ENCODE measurements at places on chromosomes 3 and 15.

DNA sequence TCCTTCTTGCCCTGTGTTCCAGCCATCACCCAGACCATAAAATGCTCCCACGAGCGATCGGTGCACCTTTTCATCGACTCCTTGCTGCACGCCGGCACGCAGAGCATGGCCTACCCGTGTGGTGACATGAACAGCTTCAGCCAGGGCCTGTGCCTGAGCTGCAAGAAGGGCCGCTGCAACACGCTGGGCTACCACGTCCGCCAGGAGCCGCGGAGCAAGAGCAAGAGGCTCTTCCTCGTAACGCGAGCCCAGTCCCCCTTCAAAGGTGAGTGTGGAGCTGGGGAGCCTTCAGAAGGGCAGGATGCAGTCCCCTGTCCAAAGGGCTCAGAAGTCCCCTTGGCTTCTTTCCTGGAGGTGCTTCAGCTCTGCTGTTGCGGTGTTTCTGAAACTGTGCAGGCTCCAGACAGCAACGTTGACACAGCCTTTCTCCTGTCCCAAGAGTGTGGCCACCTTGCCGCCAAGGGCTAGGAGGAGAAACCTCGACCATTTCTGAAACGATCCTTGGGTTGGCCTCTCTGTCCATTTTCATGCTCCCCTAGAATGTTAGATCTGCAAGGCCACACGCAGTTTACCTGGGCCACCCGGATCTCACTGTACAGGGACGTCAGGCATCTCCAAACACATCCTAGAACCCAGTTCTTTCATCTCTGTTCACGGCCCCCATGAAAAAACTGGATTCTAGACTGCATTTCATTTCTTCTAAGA, 116.7 kb downstream of the LIPC start:
- no peak for DNase-seq

DNA sequence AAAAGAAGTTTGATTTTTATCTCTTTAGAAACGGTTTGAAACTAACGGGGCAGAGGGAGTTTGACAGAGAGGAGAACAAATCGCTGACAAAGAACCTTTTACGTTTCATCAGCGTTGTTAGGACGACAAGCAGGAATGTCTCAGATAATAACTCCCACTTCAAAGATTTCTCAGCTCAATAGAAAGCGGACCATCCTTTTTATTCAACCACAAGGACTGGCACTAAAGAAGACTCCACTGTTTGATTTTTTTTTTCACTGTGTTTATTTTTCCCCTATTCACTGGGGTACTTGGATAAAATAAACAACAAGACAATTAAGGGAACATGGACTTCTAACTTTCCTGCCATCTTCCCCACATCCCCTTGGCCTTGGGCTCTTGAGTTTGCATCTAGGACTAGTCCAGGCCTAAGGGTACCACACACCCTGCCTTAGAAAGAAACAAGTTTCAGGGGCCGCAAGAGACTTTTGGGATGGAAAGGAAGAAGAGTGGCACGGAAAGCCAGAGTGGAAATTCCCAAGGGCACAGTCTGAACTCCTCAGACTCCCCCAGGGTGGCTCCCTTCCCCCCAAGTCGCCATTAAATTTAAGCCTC, 19.0 kb downstream of the ZIC4 start:
- no peak for DNase-seq

DNA sequence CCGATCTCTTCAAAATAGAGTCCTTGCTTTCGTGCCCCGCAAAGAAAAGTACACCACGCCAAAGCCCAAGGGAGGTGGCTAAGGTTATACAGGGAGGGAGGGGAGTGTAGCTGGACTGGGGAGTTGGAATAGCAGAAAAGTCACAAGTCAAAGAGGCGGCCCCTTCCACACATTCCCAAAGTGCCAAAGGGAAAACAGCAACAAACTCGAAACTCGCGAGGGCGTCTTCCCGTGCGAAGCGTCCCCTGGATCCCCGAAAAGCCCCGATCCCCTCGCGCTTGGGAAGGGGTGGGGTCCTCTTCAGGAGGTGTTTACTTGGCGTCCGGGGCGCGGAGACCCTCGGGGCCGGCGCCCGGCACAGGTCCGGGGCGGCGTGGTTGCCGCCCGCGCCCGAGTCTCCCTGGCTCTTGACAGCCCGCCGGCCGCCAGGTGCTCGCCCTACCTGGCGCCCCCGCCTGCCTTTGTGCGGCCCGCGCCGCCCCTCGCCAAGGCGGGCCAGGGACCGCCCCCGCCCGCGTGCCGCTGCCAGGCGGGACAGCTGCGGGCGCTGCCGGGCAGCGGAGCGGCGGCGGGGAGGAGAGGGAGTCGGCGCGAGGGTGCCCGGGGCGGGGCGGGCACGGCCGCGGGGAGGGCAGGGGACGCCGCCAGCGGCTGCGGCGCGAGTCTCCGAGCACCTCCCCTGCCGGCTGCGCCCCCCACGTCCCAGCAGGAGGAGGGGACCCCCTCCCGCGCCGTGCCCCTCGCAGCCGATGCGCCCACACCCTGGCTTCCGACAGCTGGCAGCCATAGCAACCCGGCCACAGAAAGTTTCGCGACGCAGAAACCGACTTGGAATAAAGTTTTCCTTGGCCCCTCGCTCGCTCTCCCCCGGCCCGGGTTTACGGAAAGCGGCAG, 966 bp downstream of the MYO1E start:
- peak; percentile 48 for DNase-seq

- DNase-seq, result no peak
Measured at GRCh38 chr3:124635169-124635539, 95.1 kb upstream of the UMPS start.

DNA sequence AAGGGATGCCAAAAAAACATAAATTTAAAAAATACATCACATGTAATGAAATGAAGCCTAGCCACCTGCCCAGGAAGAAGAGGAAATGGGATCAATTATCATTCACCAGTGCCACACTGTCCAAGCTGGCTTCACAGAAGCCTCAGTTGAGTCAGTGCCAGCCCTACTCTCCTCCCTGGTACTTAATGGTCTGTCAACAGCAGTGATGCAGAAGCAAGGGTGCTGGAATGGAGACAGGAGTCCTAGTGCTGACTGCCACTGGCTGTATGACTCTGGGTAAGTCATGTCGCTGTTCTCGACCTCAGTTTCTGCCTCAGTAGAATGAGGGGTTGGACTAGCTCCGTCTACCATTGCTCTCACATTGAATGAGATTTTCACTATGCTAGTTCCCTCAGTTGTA, 78.5 kb upstream of the LARS2 start:
- DNase-seq, result no peak

DNA sequence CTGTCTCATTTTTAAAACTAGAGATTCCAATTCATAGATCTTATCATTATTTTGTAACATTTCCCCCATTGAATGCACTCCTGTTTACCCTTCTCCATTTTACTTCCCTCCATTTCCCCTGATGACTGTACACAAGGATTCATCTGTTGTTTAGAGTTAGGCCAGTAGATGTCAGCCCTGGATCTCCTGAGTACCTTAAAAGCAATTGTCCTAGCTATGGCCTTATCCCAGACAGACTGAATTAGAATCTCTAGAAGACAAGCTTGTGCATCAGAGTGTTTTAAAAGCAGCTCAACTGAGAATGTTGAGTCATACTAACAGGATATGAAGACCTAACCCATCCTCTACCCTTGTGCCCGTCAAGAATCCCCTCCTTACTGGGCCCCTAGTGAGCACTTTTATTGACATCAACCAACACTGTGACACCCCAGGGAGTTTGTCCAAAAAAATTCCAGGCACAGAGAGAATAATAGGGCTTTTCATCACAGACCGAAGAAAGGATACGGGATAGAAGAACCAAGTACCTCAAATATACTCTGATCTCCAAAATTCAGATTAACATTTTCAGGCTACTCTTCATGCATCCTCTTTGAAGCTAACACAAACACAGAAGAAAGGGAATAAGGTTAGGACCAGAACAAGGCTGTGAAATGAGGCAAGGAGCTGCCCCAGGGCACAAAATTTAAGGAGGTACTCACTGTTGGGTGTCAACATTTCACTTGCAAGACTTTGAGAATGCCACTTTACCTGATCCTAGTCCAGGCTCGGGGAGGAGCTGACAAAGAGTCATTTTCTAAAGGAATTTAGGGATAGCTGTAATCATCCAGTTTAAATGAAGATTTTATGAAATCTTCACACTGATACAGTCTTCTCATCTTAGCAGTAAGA, 17.1 kb downstream of the ZBED2 start:
- peak; percentile 52 for DNase-seq

DNA sequence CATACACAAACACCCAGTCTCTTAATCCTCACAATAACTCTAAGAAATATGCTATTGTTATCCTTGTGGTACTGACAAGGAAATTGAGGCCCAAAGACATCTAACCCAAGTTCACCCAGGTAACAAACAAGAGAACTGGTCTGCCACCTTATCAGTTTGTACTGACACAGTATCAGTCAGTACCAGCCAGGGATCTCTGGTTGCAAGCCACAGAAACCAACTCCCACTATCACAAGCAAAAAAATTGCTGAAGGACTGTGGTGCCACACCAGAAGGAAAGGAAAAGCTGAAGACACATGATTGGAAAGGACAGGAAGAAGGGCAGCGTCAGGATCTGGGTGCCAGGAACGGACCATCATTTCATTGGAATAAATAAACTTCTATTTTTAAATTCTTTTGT, 63.8 kb upstream of the GLCE start:
- no peak for DNase-seq

DNA sequence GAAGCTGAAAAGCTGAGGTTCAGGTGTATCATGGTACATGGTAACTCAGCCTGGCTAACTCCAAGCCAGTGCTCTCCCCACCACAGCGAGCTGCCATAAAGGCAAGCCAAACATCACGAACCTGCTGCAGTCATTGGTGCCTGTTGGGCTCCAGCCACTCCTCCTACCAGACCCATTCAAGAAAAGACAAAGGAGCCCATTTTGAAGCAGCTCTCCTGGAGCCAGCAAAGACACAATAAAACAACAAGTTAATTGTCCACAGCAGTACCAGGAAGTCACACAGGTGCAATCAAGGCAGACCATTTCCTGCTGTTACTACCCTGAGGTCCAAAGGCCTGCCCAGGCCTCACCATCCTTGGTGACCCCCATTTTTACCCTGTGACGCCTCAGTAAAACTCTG, 77.6 kb downstream of the DAPK2 start:
- DNase-seq, result no peak

GRCh38 chr3:69439643-69440270, 53.9 kb upstream of the FRMD4B start:
- peak; percentile 44 for DNase-seq

DNA sequence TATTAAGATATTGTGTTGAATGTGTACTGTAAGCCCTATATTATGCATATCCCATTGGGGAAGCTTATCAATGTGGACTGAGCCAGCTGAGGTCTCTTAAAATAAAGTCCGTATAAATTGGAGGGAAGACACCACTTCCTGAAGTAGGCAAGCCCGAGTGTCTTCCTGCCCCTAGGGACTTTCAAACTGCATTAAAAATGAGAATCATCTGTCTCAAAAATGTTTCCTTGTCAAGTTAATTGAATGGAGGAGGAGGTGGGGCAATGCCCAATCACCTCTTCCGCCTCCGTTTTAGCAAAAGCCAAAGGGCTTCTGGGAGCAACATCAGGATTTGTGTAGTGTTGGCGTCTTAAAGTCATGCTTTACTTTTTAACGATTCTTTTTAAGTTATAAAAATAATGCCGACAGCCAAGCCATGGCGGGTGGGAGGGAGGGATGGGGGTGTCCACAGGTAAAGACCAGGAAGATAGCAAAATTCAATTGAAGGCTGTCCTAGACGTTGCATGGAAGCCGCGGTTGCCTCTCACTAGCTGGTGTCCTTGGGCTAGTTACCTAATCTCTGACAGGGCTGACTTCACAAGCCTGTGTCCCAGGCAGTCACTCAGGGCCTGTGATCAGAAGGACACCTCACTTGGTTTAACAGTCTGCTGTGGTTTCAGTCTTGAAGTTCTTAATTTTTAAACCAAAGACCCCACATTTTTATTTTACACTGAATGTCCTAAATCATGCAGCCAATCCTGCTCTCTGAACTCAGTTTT, 524.9 kb upstream of the PROK2 start:
- no peak for DNase-seq

- peak; percentile 68 for DNase-seq
Measured at GRCh38 chr3:131630097-131630496, 127.3 kb upstream of the MRPL3 start.

DNA sequence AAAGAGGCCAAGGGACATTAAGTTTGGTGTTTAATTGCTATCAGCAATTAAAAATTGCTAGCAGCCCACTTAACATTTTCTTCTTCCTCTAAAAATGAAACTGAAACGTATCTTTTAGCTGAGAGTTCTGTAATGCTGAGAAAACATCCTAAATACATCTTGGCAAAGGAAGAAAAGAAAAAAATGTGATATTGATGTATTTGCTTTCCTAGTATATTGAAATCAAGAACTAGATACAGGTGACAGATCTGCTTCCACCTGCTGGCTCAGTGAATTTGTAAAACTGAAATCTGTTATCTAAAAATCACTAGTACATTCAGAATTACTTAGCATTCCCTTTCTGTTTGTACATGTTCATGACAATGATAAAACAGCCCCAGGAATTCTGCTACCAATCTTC, 283.2 kb downstream of the ZBTB20 start:
- DNase-seq, result no peak

DNA sequence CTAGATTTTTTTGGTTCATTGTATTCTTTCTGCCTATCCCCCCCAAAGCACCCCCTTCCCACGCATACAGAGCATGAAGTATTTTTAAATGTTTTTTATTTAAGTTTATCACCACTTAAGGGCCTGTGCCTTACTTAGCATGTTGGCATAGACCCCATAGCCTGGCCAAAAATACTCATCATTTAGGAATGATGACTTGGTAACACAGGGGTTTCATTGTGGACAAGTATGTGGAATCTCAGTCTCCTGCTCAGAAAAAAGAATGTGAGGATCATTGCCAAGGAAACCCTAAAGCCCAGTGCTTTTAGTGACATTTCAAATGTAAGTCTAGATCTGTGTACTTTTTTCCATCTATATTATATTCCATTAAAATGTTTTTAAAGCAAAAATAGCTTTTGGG, 146.3 kb downstream of the ALCAM start:
- DNase-seq, result no peak

GRCh38 chr3:124636863-124637296, 93.4 kb upstream of the UMPS start:
- no peak for DNase-seq

- no peak for DNase-seq
Measured at GRCh38 chr3:31960793-31961431, 20.1 kb downstream of the OSBPL10 start.

DNA sequence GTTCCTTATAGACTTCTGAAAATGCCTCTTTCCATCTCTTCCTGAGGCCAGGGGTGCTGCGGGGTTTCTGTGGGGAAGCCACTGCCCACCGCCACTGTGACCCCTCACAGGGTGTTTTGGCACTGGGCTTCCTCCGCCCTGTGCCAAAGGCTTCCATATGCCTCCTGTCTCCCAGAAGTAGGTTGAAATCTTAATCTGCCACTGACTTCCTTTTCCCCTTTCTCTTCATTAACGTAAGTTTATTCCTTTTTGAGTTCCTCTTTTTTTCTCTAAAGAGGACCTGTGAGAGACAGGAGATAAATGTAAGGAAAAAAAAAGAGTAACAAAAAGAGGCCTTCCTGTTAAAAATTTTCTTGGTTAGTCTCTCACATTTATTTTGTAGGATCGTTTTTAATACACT, 220.5 kb downstream of the CTNNB1 start:
- DNase-seq, result no peak

GRCh38 chr3:9951962-9952805, at the start of gene PRRT3:
Gene PRRT3 (minus strand): TSS chr3:9952408. CDS start chr3:9950115, 2,293 bp downstream.
- DNase-seq, result peak; percentile 78

GRCh38 chr3:177451864-177452830, 254.9 kb upstream of the TBL1XR1 start:
- DNase-seq, result no peak

- no peak for DNase-seq
Measured at GRCh38 chr3:181610973-181611265, 100.8 kb upstream of the SOX2 start.

- no peak for DNase-seq
Measured at GRCh38 chr3:47950453-47951169, 65.6 kb downstream of the MAP4 start.
